ENCODE measurements at places on chromosomes 2 and 18.

DNA sequence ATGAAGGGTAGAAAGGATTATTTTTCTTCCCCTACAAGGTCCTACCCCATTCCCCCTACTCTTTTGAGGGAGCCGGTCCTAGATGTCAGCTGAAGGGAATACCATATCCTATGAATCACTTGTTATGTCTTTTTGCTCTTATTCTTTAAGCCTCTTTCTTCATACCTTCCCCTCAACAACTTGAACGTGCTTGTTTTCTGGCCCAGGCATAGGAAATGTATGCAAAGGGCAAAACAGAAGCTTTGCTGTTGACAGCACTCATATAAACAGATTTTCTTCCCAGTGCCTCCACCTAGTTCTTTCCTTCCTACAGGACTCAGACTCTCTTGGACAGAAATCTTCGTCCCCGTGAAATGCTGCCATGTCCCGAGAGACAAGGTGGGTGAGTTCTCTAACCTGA is 64.6 kb downstream of the TMEM17 start:
- no peak for DNase-seq

DNA sequence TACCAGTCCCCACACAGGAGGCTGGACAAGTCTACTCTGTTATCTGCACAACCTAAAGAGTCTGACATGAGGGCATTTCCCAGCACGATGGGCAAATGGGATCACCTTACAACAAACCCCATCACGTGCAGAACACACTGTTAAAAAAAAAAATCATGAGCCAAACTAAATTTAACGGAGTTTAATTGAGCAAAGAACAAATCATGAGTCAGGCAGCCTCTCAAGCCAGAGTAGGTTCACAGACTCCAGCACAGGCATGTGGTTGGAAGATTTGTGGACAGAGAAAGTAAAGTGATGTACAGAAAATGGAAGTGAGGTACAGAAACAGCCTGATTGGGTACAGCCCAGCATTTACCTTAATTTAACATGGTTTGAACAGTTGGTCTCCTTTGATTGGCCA is 59.9 kb downstream of the KYNU start:
- no peak for DNase-seq

DNA sequence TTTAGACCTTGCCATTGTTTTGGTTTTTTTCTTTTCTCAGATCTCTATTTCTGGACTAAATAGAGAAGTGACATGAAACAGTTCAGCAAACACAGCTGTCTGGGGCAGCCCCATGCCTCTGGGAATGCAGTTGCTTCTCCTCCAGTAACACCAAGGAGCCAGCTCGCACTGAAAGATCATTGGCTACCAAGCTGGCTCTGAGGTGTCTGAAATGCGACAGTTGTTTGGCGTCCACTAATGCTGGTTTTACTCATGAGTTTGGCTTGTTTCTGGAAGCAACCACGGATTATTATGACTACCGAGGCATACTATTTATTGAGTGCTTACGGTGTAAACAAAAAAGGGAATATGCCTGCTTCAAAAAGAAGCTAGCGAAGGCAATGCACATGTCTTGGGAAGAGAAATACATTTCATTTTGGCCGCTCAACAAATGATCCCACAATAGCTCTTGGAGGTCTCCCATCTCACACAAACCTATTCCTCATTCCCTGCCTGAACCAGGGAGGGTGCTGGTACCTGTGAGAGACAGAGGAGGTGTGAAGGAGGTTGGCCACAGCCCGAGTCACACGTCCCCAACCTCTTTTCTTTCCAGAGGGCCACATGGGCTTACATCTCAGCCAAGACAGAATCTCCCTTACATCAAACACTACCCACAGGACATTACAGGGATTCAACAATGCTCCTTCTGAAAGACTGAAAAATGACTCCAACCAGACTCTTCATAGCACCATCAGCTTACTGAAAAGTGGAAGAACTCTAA is 37.5 kb upstream of the NEB start:
- DNase-seq: no peak

- no peak for DNase-seq
Measured at GRCh38 chr2:13495051-13495450, 778.3 kb downstream of the TRIB2 start.

DNA sequence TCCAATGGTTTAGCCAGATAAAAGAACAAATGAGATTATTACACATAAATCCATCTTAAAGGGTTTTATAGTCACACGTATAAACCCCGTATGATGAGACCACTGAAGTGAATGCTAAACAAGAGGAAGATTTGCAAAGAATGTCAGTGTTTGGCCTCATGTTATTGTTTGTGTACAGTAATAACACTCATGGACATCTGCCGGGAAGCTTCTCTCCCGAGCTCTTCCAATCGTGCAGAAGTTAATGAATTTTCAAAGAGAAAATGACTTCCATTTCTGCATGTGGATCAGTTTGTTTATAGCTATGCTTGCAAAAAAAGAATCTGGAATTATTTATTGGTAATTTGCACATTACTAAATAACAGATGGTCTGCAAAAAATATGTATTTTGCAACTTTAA is 88.5 kb upstream of the APCDD1 start:
- no peak for DNase-seq

DNA sequence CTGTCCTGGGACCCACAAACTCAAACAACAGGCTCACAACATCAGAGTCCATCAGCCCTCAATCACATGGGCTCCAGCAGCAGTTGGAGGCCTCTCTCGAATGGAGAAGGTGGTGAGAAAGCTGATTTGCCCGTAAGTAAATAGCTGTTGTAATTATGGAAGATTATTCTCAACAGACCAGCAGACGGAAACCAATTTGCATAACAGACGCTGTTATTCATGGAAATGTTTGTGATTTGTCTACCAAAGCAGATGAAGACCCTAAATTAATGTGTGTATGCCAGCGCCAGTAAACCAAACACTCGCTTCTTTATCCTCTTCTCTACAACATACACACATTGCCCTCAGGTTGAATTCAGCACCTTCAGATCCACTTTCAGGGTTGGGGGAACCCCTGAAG is 23.4 kb upstream of the GALNT14 start:
- no peak for DNase-seq

DNA sequence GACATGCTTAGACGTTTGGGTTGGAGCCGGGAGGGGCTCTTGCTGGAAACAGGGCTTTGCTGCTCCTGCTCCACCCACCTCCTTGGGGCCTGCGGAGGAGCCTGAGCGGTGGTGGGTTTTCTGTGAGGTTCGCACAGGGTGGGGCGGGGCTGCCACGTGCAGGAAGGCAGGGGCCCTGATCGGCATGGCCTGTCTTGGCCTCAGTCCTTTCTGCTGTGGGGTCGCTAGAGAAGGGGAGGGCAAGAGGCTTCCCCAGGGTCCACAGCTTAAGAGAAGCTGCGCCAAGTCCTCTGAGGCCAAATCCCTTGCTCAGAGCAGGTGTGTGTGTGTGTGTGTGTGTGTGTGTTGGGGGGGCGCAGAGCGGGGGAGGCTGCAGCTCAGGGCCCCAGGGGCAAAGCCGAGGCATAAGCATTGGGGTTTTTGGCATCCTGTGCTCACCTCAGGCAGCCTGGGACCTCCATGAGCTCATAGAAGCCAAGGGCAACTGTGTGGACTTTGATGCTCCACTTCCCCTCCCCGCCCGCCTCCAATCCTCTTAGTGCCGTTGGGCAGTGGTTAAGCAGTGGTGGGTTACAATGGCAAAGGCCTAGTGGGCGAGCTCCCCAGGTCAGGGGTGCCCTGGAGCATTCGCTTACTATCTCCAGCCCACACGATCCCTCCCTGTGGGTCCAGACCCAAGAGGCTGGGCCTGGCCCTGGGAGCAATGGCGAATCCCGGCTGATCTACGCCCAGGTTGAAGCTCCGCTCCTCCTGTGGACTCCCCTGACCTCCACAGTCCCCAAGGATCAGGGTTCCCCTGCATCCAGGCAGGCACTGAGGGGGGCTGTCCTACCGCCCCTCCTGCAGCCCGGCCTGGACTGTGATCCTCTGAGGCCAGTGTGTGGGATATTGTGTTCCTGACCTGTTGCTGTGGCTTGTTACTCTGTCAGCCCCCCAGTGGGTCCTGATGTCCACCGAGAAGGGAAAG is 28.9 kb downstream of the TOGARAM2 start:
- no peak for DNase-seq

DNA sequence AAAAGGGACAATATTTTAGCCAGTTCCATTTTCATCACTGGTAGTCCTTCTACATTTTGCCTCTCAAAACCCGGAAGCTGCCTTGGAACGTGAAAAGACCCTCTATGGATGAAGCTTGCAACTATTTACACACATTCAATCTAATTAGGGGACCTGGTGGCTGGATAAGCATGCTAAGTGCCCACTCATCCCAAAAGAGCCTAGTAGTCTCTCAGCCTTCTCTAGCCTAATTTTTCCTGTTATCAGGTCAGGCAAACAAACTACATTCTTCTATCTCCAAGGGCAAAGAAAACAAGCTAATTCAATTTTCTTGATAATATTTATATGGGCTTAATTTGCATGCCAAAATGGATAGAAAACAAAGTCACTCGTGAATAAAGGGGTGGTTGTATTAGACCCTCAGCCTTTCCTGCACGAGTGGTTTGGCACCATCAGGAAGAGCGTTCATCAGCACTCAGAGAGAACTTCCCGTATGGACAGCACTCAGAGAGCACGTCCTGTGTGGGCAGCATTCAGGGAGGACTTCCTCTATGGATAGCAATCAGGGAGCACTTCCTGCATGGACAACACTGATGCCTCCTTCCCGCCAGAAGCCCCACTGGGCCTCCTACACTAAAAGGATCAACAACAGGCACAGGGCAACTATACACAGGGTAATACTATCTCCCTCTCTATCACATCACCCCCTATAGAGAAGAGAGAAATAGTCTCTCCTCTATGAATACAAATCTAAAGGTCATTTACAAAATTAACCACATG is 122.2 kb downstream of the RBMS1 start:
- no peak for DNase-seq

DNA sequence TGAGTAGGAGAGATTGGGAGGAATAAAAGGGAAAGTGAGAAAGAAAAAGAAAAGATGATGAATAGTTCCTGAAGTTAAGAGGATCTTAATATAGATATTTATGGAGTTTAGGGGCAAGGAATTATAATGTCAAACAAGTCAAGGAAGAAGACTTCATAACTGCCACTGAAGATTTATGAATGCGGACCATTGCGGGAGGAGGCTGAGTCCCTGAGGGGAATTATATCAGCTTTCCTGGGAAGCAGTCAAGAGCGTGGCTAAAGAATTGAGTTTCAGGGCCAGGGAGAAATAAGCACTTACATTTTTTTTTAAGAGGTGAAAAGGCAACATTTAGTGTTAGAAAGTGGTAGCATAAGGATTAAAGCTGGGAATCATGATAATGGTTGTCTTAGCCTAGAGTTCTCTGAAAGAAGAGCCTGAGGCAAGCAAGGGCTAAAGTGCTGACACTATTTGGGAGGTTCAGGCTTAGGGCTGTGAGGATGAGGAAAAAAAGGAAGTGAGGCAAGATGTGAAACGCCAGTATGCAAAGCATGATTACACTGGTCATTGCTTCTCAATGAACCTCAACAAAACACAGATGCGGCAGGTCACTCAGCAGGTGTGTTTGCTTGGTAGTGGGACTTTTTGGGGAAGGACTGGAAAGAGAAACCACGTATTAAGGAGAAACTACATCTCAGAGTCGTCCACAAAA is 217.1 kb downstream of the SLC4A3 start:
- DNase-seq: no peak

DNA sequence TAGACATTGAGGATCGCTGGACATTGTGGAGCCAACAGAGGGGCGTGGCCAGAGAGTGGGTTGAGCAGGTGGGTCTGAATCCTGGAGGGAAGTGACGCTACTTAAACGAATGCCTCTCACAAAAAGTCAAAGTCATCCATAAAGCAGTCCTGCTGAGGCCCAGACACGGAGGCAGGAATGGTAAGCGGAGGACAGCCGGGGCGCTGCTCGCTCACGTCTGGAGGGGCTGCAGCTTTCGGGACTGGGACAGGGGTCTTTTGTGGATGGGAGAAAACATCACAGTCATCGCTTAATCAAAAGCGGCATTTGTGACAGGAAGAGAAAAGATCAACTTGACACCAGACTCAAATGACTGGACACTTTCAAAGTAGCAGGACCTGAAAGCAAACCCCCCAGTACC is 88.4 kb downstream of the PTGR3 start:
- no peak for DNase-seq

DNA sequence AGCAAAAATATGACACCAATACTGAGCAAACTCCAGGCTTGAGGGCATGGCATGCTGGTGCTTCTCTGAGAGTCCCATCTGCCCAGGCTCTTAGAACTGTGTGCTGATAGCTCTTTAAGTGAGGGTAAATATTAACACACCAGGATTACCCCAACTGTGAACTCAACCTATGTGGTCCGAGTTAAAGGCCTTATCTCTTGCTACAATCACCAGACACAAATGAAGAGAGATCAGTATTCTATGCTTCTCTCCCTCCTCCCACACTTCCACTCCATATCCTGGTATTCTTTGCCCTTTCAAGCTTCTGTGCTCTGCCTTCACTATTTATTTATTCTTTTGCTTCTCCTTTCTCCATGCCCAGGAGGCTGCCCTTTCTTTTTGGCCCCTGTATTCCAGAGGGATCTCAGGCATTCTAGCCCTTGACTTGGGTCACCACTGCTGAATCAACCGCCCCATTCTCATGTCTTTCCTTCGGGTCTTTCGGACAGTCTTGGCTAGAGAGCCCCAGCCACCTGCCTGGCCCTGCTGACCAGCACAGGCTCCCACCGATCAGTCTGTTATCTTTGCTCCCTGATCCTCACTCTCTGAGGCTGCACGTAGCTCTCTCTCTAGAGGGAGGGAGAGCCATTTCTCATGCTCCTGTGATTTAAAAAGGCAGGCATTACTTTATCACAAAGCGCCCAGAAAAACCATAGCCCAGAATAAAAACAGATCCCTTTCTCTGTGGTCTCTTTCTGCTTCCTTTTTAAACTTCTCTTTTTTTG is 17.2 kb upstream of the HK2 start:
- DNase-seq: no peak

- no peak for DNase-seq
Measured at GRCh38 chr2:221958224-221958623, 340.6 kb downstream of the PAX3 start.

DNA sequence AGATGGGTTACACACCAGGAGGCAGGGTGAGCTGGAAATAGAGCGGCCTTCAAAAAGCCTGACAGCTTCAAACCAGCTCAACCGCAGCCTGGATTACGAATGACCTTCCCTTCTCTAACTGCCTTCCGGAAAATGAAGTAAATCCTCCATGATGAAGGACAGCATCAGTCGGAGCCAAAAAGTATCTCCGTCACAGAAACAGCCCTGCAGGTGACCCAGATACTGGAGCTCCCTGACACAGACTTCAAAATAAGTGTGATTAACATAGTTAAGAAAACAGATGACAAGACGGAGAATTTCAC is 10.3 kb upstream of the CIB4 start:
- no peak for DNase-seq

- no peak for DNase-seq
Measured at GRCh38 chr2:16275661-16276060, 335.3 kb downstream of the MYCN start.

- DNase-seq: no peak
Measured at GRCh38 chr2:232275670-232276069, 102.9 kb upstream of the ALPP start.

GRCh38 chr2:140841141-140841540 is 1289.7 kb downstream of the LRP1B start:
- no peak for DNase-seq

- no peak for DNase-seq
Measured at GRCh38 chr18:44973282-44973681, 292.6 kb downstream of the SETBP1 start.

GRCh38 chr18:75141166-75141565 is 67.8 kb downstream of the PTGR3 start:
- DNase-seq: no peak
